ENCODE measurements at places on chromosomes 2 and 18. TPM values are rescaled to one million over a fixed set of nuclear protein-coding genes. Genes with fewer than 3 reads are reported as not detected.

Gene FAP
- total RNA-seq: 44.5 TPM

- no peak overlapping the region for H3K27ac ChIP-seq
- no peaks in the 10 kb centered on the region for H3K36me3 ChIP-seq
- peaks cover 21% of the 10 kb centered on the region for H3K27me3 ChIP-seq
- H3K4me1 ChIP-seq: no peaks in the 10 kb centered on the region
These were observed 16.3 kb downstream of the DPYSL5 start for GRCh38 chr2:26864226-26864625.

- H3K27ac ChIP-seq: no peak overlapping the region
- H3K36me3 ChIP-seq: no peaks in the 10 kb centered on the region
- H3K4me1 ChIP-seq: no peaks in the 10 kb centered on the region
These were observed 21.4 kb upstream of the SPIRE1 start for GRCh38 chr18:12679183-12679786.

DNA sequence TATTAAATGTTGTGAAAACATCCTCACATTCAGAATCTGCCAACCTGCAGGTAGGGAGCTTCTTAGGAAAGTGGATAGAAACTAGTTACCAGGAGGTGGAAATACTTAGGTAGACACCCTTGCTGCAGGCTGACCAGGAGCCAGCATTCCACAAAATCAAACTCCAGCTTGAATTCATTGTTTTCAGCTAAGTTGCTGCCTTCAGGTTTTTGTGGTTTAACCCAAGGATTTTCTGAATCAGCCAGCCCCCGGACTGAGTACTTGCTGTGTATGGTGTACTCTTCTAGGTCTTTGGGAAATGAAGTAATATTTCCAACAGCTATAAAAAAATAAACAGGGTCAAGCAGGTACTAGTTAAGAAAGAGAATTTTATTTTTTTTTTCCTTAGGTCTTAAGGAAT is 192.1 kb upstream of the CHST9 start:
- H3K27me3 ChIP-seq: no peaks in the 10 kb centered on the region
- no peak overlapping the region for H3K27ac ChIP-seq
- no peaks in the 10 kb centered on the region for H3K36me3 ChIP-seq
- H3K4me1 ChIP-seq: peaks cover 6% of the 10 kb centered on the region

Gene RNU2-63P
- not detected for total RNA-seq

DNA sequence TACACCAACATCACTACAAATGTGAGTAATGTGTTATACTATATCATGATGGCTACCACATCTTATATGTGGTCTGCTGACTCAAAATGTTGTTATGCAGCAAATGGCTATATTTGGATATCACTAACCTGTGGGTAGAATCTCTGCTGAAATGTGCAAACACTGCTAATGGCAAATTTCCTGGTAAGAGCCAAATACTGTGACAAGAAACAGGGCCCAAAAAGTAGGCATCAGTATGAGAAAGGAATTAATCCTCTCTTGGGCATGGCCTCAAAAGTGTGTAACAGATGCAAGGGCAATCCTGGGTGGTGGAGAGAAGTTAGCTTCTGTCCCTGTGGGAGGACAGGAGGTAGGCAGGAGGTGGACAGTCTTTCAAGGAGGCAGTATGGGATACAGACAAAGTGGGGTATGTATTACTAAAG is 13.3 kb downstream of the ATF2 start:
- no peaks in the 10 kb centered on the region for H3K36me3 ChIP-seq
- DNase-seq: no peak
- H3K27me3 ChIP-seq: no peaks in the 10 kb centered on the region

GRCh38 chr18:11470941-11471340 is 138.5 kb upstream of the SLC35G4 start:
- H3K27me3 ChIP-seq: no peaks in the 10 kb centered on the region
- H3K36me3 ChIP-seq: no peaks in the 10 kb centered on the region
- H3K4me3 ChIP-seq: no peak overlapping the region
- H3K4me1 ChIP-seq: no peaks in the 10 kb centered on the region
- H3K27ac ChIP-seq: no peak overlapping the region

Gene RASGRP3
- total RNA-seq: 8.6 TPM

Gene COLEC11
- 22.6 TPM for total RNA-seq

All from hepatocyte (in vitro differentiated cells).